ENCODE measurements at places on chromosomes 2 and 18. TPM values are rescaled to one million over a fixed set of nuclear protein-coding genes. Genes with fewer than 3 reads are reported as not detected.

The OR6B3 gene
- total RNA-seq, result not detected

The IGFBP5 gene
- 159 TPM for total RNA-seq

- DNase-seq, result no peak
Measured at GRCh38 chr2:204152616-204153015, 216.1 kb downstream of the ICOS start.

- DNase-seq, result no peak
Measured at GRCh38 chr2:18837240-18837639, 247.9 kb upstream of the NT5C1B start.

- no peak for DNase-seq
Measured at GRCh38 chr2:231396058-231396821, 730 bp downstream of the B3GNT7 start.

DNA sequence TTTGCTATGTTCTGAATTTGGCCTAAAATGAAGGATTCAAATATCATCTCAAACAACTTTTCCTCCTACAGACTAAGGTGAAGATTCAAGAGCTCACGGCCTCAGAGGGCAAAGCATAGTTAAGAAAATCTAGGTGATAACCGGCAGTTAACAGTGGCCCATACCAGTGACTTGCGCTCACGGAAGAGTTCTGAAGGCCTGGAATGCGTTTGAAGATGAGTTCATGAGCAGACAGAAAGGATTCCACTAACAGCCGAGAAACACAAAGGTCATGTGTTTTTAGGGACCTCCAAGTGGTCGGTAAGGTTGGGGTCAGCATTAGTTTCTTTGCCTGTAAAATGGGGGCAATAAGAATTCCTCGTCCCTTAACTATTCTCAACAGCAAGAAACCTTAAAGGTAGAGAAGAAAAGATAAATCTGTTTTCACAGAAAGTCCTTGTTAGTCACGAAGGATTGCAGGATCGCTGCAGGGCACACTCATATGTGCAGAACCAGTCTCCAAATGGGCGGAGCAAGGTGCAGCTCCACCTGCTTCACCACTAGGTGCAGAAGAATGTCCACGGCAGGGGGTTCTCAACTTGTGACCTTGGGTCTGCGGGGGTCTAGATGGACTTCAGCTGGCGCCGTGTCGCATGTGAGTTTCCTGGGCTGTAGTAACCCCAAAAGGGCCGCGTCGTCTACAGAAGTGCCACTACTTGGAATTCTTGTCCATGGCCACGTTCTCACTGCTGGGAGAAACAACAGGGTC lies 708 bp upstream of the RPIA start:
- no peak for DNase-seq

DNA sequence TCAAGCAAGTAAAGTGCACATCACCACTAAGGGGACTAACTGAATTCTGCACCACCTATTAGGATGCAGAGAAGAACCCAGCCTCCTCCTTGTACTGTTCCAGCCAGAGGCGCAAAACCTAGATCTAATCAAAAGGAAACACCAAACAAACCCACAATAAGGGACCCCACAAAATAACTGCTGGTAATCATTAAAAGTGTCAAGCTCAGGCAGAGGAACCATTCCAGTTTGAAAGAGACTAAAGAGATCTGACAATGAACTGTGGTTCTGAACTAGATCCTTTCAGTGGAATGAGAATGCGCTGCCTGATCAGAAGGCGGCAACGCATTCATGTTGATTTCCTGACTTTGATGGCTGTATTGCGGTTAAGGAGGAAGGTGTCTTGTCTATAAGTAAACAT lies 16.8 kb downstream of the HDLBP start:
- no peak for DNase-seq

DNA sequence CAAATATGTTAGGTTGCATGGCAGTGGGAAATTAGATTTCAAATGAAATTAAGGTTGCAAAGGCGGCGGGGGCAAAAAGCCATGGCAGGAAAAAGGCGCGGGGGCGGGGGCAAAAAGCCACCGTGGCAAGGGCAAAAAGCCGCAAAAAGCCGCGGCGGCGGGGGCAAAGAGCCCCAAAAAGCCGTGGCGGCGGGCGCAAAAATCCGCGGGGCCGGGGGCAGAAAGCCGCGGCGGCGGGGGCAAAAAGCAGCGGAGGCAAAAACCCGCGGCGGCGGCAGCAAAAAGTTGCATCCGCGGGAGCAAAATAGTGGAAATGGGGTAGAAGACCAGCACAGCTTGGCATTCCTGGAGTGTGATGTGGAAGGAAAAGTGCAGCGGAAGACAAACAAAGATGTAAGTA lies 417.1 kb downstream of the ANKRD30B start:
- DNase-seq, result no peak

DNA sequence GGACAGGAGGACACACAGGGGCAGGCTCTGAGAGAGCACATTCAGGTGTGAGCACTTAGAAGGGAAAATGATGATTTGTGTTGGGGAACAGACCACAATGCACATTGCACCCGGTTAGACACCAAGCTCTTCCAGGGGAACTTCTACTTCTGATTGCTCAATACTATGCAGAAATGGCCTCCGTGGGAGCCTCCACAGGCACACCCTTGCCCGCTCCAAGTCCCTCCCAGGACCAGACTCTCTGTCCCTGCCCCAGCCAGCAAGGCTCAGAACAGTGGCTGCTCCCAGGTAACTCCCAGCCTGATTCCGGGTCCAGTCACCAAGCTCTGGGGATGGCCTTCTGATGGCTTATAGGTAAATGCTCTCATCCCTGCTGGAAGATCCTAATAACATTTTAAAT lies 56.2 kb downstream of the BCL2L11 start:
- DNase-seq, result no peak

DNA sequence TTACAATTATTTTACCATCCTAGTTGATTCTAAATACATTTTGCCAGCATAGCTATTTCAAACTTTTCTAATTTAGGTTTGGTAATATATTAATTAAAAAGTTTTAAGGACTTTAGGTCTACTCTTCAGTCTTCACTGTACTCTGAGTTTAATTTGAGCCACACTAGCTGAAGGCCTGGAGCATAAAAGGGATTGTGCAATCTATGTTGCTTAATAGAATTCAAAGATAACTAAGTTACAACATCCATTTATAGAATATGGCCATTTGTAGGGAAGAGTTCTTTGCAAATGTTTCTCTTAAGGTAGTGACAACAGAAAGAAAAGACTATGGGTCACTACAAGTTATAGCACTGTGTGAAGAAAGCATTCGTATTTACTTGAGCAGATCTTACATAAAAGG lies 702.2 kb upstream of the NRXN1 start:
- no peak for DNase-seq

- DNase-seq, result no peak
Measured at GRCh38 chr2:122328816-122329215, 573.4 kb downstream of the TSN start.

DNA sequence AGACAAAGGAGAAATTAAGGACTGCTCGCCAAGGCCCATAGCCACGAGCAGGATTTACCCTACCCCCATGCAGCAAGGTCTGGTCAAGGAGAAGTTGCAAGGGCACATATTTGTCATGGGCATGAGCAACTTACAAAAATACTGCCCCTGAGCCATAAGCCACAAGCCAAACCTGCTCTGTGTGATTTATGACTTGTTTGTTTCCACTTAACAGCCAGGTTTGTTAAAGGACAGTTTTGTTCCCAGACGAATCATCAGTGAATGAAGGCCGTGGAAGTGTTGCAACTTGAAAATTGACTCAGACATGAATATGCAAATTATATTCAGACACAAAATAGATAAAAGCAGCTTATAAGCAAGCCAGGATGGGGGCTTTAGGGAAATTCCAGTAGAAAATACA lies 31.3 kb upstream of the EVA1A start:
- no peak for DNase-seq

- DNase-seq, result no peak
Measured at GRCh38 chr2:75076088-75076487, 117.6 kb downstream of the POLE4 start.

GRCh38 chr2:189485146-189485545 lies 43.9 kb downstream of the WDR75 start:
- DNase-seq, result no peak

DNA sequence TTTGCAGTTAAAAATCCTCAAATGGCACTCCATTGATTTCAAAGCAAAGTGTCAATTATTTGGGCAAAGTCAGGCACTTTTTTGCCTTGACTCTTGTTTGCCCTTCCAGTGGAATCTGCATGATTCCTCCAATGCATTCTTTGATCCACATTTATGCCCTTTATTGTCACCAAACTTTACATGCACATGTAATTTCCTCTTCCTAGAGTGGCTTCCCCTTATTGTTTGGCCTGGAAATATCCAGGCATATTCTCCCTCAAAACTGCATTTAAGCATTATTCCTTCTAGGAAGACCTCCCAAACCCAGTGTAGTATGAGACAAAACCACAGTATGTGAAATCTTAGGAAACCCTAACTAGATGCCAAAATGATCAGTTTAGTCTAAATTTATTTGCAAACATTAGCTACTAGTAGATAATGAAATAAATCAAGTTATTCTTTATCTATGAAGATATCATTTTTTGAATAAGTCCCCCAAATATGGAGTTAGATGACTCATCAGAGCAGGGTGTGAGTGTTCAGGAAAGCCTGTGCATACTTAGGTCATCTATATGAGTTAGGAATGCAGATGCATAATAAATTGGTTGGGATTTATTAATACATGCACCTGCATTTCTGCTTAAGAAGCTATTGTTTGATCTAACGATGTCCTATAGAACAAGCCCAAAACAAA lies 433.3 kb upstream of the TCF4 start:
- DNase-seq, result no peak
